Cardiac muscle cell (in vitro differentiated cells and primary cell): ENCODE measurements at places on chromosomes 2 and 18.

GRCh38 chr2:1705557-1706076 is 38.7 kb downstream of the PXDN start:
- DNase-seq: no peak

- DNase-seq: peak; percentile 27
These were observed 42.9 kb downstream of the TMEFF2 start for GRCh38 chr2:192151853-192152252.

GRCh38 chr2:98463988-98464771 is 19.5 kb downstream of the INPP4A start:
- DNase-seq: no peak

DNA sequence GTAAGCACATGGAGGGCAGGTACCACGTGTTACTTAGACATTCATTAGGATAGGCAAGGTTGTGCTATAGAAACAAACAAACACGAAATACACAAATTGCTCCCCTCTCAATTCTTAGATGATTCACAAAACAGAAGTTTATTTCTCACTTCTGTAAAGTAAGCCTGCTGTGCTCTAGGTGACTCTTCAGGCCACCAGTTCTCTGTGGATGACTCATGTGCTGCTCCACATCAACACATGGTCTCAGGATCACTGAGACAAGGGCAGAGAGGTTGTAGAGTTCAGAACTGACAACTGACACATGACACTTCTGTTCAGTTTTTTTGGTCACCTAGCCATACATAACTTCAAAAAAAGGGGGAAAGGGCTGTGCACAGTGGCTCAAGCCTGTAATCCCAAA is 70.6 kb downstream of the DAW1 start:
- no peak for DNase-seq

- DNase-seq: no peak
These were observed 216.5 kb upstream of the SP5 start for GRCh38 chr2:170498619-170499018.

DNA sequence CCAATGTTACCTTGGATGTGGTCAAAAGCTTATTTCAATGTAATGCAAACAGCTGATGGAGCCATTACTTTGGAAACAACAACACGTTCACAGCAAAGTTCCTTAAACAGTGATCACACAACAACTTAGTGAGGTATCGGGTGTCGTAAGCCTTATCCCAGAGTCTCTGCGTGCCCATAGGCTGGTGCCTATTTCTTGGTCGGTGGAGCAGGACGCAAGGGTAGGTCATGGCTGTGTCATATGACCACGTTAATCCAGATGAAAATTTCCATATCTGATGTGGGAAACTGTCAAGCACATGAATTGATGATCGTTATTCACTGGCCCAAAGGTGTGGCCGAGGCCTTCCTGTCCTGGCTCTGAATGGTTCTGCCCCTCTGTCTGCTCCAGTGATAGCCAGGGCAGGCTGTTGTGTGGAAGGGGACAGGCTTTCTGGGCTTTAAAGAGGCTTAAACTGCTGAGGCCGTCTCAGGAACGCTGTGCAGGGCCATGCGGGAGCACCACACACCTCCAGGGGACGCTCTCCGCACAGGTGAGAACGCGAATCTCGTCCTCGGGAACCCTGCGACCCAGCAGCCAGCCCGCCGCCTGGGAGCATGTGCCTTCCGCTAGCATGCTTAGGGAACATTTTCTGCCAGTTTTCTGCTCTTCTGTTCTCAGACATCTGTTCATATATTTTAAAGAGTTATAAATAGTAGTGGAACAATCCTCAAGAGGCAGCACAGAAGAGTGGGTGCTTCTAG is 90.6 kb downstream of the KCTD1 start:
- no peak for DNase-seq

DNA sequence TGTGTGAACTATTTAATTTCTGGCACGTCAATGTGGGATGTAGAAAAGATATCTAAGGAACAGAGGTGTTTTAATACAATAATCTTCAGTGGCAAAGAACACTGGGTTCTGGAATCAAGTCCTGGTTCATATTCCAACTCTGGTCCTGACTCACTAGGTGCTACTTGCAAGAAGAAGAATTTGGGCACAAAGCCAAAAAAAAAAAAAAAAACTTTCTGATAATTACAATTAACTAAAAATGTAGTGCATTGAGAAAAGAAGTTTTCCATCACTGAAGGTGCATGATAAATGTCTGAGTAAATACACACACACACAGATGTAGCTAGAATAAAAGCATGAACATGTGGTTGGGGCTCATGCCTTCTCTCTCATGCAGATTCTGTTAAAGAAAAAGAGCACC is 424.4 kb upstream of the REG3G start:
- peak; percentile 5 for DNase-seq

- no peak for DNase-seq
These were observed 28.9 kb downstream of the PRKRA start for GRCh38 chr2:178422097-178422496.

DNA sequence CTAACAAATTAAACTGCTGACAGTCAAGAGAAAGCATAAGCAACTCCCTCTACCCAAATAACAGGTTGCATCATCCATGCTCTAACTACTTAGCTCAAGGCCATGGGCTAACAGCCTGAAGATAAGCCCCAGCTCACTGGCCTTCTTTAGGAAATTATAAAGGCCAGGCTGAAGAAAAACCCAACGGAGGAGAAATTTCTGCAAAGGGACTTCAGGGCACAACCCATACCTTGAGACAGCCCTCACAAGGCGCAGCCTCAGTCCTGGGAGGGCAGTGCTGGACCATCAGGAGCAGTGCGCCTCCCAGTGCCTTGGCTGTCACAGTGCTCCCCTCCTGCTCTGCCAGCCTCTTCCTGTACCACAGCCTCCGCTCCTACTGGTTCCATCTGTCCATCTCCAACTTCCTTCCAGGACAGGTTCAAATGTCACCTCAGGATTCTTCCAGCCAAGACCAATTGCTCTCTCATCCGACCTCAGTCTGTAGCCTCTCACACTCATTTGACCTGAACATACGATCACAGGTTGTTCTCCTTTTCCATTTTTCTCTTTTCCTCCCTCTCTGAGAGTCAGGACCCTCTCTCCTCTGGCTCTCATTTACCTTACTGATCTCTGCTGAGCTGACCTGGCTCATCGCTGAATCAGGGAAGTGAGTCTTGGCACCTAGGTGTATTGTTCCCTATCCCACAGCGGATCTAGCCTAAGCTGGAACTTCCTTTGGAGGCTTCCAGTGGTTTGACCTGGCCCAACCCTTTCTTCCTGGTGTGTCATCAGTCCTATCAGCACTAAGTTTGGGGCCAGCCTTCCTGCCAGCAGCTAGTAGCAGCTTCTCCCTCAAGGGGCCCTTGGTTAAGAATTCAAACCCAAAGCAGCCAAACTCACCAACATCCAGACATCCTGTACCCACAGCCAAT is 1.9 kb downstream of the MCFD2 start:
- DNase-seq: peak; percentile 58

- DNase-seq: no peak
These were observed 13.4 kb upstream of the LRPPRC start for GRCh38 chr2:44009136-44009735.

DNA sequence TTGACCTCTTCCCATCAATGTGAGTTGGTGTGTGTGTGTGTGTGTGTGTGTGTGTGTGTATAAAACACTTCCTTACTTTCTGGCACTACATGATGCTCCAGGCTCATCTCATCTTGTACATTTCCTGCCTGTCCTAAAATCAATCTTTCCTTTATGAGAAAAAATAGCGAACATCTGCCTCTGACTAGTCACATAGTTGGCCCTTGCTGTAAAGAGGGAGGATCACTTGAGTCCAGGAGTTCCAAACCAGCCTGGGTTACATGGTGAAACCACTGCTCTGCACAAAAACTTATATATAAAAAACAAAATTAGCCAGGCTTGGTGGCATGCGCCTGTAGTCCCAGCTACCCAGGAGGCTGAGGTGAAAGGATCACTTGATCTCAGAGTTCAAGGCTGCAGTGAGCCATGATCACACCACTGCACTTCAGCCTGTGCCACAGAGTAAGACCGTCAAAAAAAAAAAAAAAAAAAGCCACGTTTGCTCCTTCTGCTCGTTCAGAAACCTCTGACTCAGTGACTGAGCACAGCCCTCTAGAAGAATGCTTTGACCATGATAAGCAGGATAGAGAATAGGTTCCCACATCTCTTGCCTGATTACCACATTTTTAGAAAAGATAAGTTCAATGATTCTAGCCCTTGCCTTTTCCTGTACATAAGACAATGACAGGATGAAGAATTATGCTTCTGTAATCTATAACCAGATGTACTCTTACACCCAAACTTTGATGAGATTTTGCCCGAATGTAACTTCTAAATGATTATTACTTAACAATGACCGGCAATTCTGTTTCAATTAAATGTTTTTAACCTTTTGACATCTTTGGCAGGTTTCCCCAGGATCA is 45.2 kb upstream of the ST3GAL5 start:
- no peak for DNase-seq

DNA sequence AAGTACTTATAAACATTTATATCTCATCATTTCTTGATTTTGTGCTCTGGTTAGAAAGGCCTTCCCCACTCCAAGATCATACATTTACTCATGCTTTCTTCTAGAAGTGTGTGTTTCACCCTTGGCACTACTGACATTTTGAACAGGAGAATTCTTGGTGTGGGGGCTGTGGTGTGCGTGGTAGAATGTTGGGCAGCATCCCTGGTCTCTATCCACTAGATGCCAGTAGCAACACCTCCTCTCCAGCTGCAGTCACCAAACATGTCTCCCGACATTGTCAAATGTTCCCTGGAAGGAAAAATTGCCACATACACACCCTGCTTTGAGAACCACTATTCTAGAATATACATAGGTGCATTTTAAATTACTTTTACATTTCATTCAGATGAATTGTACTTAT is 8.7 kb upstream of the TGIF1 start:
- DNase-seq: peak; percentile 58

- DNase-seq: peak; percentile 75
These were observed 37.7 kb downstream of the BCL11A start for GRCh38 chr2:60515721-60516226.

- DNase-seq: no peak
These were observed 57.6 kb downstream of the PXDN start for GRCh38 chr2:1686784-1687105.

GRCh38 chr2:149330127-149331022 is at the start of gene LYPD6:
TSS of gene LYPD6 (plus strand) at chr2:149330587. CDS start at chr2:149437709, 107,122 bp downstream.
- peak; percentile 78 for DNase-seq

- DNase-seq: no peak
These were observed 137.3 kb downstream of the DTNA start for GRCh38 chr18:34847408-34847807.

DNA sequence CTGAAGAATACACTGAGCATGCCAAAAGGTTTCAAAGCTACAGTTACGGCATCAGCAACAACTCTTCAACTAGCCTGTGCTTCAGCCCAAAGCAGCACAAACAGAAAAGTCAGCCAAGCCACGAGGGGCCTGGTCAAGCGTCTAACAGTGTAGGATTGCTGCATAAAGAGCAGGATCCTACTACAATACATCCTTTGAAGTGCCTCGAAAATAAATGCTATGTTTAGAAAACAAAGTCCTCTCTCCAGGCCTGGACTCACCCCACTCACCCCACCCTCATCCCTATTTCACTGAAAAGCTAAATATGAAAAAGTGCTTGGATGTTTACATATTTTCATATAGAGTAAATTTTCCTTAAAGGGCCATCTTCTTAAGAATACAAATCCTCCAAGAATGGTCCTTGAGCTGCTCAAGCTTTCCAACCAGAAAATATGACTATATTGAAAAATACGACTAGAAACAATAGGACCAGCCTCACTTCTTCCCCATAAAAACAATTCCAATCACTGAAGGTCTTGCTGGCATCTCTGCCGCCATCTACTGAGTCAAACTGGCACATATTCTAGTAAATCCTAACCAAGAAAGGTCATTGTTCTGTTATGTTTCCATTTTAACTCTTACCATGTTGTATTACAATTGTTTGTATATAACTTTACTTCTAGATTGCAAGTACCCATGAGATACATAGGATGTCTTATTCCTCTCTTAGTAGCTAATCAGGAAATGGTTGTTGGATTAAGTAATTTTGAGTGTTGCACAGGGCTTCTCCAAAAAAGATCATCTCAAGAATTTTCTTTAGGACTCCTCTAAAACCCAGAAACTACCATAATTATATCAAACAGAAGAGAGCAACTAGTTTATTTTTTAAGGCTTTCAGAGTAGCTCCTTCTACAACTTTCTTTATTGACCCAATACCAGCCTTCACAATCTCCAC is 63.6 kb downstream of the CLHC1 start:
- peak; percentile 62 for DNase-seq

GRCh38 chr18:51390702-51391101 is 193.2 kb upstream of the MEX3C start:
- DNase-seq: peak; percentile 41

- no peak for DNase-seq
These were observed 42.1 kb upstream of the KCNG2 start for GRCh38 chr18:79755496-79756142.

- DNase-seq: peak; percentile 87
These were observed 4.7 kb upstream of the SLC20A1 start for GRCh38 chr2:112640800-112641675.

DNA sequence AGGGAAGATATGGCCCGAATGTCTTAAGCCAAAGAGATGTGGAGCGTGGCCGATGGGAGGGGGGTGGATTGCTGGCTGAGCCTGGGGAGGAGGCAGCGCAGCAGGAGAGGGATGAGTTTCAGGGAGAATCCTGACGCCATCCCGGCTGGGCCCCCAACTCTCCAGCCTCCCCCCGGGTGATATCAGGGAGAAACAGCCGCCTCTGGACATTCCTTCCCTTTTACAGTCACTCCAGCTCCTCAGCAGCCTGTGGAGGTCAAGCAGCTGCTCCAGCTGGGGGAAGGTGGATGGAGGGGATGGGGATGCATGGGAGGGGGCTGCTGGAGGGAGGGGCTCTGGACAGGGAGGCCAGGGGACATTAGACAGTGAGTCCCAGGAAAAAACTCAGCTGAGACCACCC is 9.5 kb upstream of the DES start:
- no peak for DNase-seq

DNA sequence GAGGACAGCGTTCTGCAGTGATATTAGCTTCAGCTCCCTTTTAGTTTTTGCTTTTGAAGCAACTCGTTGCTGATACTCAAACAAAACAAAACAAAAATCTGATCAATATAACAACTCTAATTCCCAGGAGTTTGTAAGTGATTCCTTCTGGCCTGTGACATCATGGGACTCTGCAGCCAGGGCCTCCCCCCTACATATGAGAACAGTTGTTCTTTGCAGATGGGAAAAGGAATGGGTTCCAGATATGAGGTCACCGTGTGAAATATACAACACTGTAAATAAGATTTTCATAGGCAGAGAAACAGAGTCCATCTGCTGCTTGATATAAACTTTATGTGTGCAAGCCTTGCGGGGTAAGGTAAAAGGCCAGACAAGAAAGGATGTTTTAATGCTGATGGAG is 56.7 kb downstream of the DIS3L2 start:
- no peak for DNase-seq

DNA sequence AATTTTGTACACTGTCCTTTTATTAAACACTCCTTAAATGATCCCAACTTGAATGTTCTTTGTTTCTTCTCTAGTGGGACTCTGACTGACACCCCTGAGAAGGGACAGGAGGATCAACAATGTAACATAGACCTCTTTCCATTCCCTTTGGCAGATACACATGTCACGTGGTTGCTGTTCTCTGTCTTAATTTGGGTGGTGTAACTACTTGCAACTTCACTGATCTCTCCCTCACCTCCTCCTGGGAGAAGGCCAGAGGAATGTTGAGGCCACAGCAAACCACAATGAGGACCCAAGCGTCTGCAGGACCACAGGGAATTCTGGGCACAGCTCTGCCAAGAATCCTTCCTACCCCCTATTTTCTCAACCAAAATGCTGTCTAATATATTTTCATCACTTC is 205.6 kb downstream of the RTP5 start:
- no peak for DNase-seq

- no peak for DNase-seq
These were observed 64.7 kb downstream of the GYPC start for GRCh38 chr2:126720638-126721037.

- DNase-seq: peak; percentile 72
These were observed 103.2 kb downstream of the FAM161A start for GRCh38 chr2:61750624-61751023.
